ENCODE measurements at places on chromosomes 1 and 21. TPM values are rescaled to one million over a fixed set of nuclear protein-coding genes. Genes with fewer than 3 reads are reported as not detected.

PCP4L1 gene
- not detected for total RNA-seq

SMIM1 gene
- total RNA-seq, result not detected

LENEP gene
- not detected for total RNA-seq

GRCh38 chr1:22177354-22178003, 34.6 kb upstream of the WNT4 start:
- H3K27ac ChIP-seq, result no peak overlapping the region
- no peak for DNase-seq
- H3K4me1 ChIP-seq, result no peaks in the 10 kb centered on the region

- no peaks in the 10 kb centered on the region for H3K4me1 ChIP-seq
- no peaks in the 10 kb centered on the region for H3K36me3 ChIP-seq
- H3K27ac ChIP-seq, result no peak overlapping the region
- DNase-seq, result no peak
- no peak overlapping the region for H3K4me3 ChIP-seq
Measured at GRCh38 chr1:242225767-242226573, 227.1 kb upstream of the MAP1LC3C start.

GRCh38 chr21:45418301-45419071, 13.5 kb downstream of the COL18A1 start:
- H3K4me3 ChIP-seq, result no peak overlapping the region
- H3K4me1 ChIP-seq, result no peaks in the 10 kb centered on the region
- H3K36me3 ChIP-seq, result no peaks in the 10 kb centered on the region
- no peaks in the 10 kb centered on the region for H3K27me3 ChIP-seq
- H3K27ac ChIP-seq, result no peak overlapping the region
- no peak for DNase-seq

- no peak overlapping the region for H3K4me3 ChIP-seq
- peak; percentile 68 for DNase-seq
- H3K27me3 ChIP-seq, result no peaks in the 10 kb centered on the region
Measured at GRCh38 chr1:8667869-8668594, 149.4 kb downstream of the RERE start.

DNA sequence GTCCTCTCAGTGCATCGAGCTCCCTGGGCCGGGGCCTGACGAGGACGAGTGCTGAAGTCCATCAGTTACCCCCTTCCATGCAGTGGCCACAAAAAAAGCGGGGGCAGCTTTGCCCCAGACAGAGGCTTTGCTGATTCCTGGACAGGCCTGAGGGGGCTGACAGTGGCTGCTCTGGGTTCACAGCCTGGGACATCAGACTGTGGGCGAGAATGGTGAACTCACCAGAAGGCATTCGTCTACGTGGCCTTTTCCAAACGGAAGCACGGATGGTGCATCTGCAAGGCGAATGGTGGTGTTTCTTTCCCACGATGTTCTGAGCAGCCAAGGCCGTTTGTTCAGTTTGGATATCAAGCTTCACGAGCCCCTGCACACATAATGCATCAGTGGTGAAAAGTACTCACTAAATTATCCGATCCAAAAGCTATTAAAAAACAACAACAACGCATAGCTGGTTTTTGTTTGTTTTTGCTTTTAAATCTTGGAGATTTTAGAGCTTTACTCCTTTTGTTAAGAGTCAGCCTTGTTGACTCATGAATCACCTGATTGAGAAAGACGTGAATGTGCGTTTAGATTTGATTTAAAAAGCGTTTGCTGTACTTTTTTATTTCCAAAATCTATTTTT, 6.3 kb upstream of the ZBTB21 start:
- DNase-seq, result no peak
- no peaks in the 10 kb centered on the region for H3K36me3 ChIP-seq
- no peaks in the 10 kb centered on the region for H3K4me1 ChIP-seq
- H3K4me3 ChIP-seq, result no peak overlapping the region
- no peak overlapping the region for H3K27ac ChIP-seq

DNA sequence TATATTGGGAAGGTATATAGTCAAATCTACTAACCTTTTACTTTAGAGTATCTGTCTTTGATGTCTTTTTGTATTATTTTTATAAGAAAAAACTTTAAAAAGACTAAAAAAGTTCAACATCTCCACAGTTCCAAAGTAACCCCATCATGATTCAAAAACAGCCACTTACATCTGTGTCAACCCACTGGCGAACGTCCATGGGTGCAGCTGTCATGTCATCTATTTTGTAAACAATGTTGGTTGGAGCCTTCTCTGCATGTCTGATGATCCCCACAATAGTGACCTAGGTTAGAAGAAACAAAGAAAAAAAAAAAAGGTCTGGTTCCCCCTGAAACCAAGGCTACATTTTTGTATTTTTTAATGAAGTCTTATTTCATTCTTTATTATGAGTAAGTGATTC, 28.0 kb upstream of the SMPDL3B start:
- no peaks in the 10 kb centered on the region for H3K27me3 ChIP-seq
- no peak for DNase-seq
- H3K4me1 ChIP-seq, result no peaks in the 10 kb centered on the region
- peaks cover 45% of the 10 kb centered on the region for H3K36me3 ChIP-seq
- no peak overlapping the region for H3K4me3 ChIP-seq
